Renal cortex interstitium (tissue), 15 donors: ENCODE measurements at places on chromosomes 11 and 22.

DNA sequence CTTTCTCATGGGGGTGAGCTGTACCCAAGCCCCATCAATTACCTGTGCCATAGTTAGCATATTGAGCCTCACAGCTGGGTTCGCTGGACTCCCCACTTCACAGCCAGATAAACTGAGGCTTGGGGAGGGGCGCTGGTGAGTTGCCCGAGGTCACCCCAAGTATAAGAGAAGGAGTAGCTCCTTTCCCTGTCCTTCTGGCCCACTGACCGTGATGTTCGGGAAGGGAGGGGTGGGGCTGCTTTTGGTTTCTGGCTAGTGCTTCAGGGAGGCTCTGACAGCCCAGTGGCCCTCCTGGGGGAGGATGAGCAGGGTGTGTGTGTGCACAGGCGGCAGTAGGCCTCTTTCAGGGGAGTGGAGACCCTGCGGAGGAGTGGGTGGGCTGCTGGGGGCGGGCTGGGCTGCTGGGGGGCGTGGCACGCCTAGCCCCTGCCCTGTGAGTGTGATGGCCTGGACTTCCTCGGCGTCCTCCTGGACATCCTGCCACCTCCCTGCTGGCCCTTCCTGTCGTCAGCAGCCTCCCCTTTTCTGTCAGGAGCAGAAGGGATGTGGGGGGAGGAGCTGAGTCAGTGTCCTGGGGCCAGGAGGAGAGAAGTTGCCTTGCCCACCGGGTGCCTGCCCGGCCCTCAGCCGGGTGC lies 50.3 kb downstream of the TRIOBP start:
- DNase-seq, result no peak

GRCh38 chr11:126720539-126721235 lies 279.9 kb downstream of the KIRREL3 start:
- DNase-seq, result no peak

GRCh38 chr11:59759900-59760299 lies 4.7 kb downstream of the STX3 start:
- no peak for DNase-seq

DNA sequence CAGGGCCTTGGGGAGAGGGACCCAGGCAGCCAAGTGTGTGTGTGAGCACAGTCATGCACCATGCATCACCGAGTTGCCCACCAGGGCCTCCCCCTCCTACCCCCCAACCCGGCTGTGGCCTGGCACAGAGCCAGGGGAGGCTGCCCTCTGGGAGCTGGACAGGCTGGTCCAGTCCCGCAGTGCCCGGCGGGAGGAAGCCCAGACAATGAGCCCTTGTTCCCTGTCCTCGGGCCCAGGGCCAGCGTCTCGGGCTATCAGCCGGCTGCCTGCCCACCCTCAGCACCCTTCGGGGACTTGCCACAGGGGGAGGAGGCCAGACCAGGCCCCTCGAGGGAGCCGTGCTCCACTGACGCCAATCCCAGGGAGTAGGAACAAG lies 4.5 kb downstream of the LRRC75B start:
- no peak for DNase-seq

- DNase-seq, result no peak
These were observed 7.6 kb upstream of the JHY start for GRCh38 chr11:122874991-122875390.

GRCh38 chr22:49561976-49562375 lies 265.7 kb downstream of the BRD1 start:
- DNase-seq, result no peak

DNA sequence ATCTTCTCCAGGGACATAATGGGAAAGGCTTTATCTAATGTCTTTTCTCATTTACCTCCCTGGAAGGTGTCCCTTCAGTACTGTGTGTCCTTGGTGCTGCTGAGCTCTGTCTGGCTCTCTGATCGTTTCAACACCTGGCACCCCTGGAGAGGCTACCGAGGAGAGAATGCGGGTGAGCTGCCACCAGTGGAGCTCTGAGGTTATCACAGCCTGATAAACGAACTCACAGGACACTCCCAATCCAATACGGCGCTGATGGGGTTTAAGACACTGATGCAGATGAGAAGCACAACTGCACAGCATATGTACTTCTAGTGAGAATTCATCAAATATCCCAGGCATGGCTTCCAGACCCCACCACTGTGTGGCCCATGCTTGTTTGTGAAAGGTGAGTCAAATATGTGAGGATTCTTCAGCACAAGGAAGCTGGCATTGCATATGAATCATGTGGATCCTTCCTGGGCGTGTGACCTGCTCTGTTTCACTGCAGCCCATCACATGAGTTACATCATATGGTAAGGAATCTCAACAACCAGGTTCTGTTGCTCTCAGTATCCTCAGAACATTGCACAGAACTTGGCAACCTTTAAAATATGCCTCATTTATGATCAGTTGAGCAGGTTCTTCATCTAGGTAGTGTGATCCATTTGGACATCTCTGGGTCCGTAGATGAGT lies 34.8 kb upstream of the VWA5A start:
- no peak for DNase-seq

DNA sequence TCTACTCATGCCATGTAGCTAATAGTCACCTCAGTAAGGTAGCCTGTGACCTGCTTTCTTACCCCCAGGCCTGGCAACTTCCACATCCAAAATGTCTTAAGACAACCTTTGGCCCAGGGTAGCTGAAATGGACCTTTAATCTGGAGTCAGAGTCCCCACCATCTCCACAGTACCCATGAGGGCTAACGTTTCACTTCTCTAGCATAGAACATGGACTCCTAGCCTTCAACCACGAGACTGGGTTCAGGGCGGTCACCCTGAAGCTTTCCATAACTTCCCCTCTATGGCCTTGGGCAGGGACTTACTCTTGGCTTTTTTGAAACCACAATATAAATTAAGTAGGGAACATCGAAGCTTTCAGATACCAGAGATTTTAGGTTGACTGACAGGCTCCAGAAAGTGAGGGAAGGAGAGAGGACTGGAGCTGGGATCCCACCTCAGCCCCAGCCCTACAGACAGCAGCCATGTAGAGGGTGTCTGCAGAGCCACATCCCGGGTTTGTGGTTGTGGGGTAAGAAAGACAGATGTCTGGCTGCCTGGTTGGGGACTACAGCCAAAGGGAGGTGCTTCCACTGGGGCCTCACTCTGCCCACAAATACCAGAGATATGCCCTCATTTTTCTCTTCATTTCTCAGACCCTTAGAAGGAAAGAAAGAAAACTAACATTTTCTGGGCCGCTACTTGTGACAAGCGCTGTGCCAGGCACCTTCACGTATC lies 2.6 kb downstream of the TBC1D10A start:
- DNase-seq, result no peak

DNA sequence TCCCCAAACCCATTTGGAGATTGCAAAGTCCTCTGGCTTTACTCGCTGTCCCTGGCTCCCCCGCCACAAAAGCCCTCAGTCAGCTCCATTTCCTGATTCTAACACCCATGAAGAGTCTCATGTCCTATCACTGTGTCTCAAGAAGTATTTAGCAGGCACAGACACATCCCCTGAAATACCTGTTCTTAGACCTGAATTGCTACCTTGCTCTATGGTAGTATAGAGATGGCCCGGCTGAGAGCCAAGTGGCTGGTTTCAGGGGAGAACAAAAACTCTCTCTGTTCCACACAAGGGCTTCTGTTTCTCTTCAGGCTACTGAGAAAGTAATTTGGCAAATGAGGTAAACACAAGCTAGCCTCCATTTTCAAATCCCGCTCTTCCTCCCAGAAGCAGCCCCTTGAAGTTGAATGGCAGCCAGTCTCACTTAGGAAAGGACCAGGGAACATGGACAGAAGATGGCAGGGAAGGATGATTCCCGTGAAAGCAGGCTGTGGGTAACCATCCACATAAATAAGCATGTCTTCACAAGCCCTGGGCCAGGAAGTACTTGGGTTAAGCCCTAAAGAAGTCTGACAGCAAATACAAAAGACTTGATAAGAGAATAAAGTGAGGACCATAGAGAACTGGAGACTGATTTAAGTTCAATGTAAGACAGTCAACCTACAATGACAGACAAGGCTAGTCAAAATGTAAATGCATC lies 137.8 kb downstream of the C11orf58 start:
- DNase-seq, result no peak

DNA sequence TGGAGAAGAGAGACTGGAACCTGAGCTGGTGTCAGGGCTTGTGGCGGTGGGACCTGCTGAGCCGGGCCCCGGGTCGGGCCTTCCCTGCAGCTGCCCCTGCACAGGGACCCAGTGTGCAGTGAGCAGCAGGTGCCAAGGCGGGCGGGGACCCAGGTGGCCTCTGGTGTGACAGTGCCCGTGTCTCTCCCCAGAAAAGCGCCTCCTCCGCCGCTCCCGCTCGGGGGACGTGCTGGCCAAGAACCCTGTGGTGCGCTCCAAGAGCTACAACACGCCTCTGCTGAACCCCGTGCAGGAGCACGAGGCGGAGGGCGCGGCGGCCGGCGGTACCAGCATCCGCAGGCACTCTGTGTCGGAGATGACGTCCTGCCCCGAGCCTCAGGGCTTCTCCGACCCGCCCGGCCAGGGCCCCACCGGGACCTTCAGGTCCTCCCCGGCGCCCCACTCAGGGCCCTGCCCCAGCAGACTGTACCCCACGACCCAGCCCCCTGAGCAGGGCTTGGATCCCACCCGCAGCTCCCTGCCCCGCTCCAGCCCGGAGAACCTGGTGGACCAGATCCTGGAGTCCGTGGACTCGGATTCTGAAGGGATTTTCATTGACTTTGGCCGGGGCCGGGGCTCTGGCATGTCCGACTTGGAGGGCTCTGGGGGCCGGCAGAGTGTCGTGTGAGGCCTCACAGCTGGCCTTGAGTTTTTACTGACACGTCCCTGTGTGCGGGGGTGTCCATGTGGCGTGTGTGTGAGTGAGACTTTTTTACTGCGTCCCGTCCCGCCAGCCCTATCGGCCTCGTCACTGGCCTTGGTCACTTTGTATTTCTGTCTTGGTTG lies 15.6 kb upstream of the ARHGAP8 start:
- DNase-seq, result no peak

GRCh38 chr11:96103102-96103501 lies 179.2 kb upstream of the MTMR2 start:
- DNase-seq, result no peak

- no peak for DNase-seq
These were observed 748.5 kb downstream of the BRD1 start for GRCh38 chr22:49079027-49079725.

DNA sequence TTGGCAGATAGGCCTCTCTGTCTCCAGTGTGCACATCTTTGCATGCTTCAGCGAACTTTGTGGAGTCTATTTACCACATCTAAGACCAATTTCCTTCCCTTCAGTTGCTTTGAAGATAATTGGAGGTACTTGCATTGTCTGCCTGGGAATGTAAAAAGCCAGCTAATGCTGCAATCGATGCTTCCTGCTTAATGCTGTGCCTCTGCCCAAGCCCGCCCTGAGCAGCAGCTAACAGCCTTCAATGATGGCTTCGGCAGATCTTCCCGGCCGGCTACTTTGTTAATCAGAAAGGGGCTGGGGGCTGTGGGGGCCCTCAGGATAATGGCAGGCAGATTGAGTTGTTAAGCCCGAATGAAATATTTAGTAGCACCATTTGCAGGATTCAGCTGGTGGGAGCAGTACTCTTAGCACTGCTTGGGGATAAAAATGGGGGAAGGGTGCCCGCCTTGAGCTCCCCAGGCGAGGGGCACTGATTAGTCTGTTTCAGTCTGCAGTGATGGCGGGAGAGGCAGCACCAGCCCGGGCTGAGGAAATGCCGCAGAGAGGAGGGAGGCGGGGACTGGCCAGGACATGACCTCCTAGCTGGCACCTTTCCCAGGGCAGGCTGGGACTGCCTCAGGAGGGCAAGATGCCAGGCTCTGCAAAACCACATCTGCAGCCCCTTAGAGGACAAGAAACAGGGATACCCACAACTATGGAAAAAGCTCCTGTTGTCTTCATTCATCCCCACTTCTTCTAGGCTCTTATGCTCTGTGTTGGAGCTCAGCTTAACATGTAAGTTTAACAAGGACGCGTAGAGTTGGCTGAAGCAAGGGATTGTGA lies 460.0 kb downstream of the BUD13 start:
- DNase-seq, result peak; percentile 14

- DNase-seq, result no peak
These were observed 21.5 kb downstream of the CAT start for GRCh38 chr11:34460278-34460677.

DNA sequence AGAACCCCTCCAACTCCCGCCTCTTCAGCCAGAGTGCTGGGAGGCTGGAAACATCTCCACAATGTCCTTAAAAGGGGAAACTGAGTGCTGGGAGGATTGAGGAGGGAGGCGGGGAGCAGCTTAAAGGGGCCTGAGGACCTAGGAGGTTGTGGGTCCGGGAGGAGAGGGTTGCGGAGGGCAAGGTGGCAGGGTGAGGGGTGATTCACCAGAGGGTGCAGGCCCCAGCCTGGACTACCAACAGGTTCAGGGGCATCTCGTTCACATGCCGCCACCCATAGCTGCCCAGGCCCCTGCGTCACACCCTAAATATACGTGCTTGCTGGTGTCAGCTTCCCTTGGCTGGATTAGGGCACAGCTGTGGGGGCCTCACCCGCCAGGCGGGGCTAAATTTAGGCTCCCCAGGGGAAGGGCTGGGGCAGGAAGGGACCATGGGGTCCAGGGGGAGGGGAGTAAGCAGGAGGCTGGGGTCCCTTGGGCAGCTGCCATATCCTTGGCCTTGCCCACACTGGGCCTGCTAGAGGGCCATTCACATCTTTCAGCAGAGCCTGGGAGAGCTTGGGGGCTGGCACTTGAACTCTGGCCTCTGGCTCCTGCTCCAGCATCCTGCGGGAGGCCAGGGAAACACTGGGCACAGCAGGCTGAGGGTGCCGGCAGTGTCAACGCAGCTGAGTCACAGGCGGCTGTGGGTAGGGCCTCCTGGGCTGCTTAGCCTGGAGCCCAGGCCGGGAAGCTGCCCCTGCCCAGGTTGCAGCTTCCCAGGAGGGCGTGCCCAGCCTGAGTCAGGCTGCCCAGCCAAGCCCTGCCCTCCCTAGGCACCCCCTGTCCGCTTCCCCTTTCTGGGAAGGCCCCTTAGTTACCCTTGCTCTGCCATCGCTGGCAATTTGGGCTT lies 1.3 kb downstream of the EHBP1L1 start:
- no peak for DNase-seq

DNA sequence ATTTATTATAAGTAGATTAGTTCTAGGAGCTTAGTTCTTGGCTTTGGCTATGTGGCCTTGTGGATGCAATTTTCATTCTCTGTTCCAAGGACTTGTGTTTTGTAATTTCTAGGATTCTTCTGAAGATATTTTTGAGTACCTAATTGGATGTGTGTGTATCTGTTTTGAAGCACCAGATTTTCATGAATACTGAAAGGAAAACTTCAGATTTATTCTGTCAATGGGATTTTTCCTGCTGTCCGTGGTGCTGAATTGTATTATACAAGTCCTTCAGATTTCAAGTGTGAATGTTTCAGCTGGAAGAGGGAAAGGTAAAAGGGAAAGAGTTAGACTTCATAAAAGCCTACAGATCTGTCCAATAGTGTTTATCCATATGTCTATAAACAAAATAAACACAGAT lies 18.2 kb upstream of the SYN3 start:
- peak; percentile 53 for DNase-seq
